ENCODE measurements at places on chromosomes 11 and 22. TPM values are rescaled to one million over a fixed set of nuclear protein-coding genes. Genes with fewer than 3 reads are reported as not detected.

The OVOL1 gene
- total RNA-seq, result not detected

The RAG2 gene
- not detected for total RNA-seq

The PATE2 gene
- total RNA-seq, result not detected

The FREY1 gene
- total RNA-seq, result 3.4 TPM

The KCNQ1OT1 gene
- 0.21 TPM for total RNA-seq

The ART1 gene
- total RNA-seq, result not detected

The TMEM121B gene
- total RNA-seq, result 0.08 TPM

GRCh38 chr11:69721106-69721505 is 17.3 kb upstream of the FGF19 start:
- no peak for DNase-seq

DNA sequence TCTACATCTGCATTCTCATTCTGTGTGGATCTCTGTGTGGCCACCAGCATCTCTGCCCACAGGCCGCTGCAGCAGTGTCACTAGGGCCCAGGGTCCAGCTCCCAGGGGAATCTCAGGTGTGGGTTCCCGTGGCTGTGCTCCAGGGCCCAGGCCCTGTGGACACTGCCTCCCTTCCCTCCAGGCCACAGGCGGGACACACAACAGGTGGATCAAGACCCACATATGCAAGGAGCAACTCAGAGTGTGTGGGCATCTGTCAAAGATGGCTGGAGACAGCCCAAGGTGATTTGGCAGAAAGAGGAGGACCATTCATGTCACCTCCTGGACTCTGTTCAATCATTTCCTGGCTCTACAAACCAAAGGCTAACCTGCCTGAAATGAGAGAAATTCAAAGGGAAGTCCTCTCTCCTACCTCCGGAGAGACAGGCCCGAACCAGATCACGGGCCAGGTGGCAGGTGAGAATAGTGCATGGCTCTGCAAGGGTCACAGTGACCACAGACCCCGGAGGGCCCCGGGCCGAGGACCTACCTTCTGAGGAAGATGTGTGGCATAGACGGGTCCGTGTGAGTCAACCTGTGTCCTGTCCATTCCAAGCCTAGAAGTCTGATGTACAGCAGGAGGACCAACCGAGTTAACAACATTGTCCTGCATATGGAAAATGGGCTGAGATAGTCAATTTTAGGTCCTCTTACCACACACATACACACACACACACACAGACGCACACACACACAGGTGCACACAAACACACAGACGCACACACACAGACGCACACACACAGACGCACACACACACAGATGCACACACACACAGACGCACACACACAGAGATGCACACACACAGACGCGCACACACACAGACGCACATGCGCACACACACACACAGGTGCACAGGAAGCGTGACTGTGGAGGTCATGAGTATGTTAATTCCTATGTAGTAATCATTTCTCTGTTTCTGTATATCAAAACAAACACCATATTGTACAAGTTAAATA is 1068.5 kb downstream of the BRD1 start:
- DNase-seq, result no peak

- DNase-seq, result no peak
These were observed 11.5 kb downstream of the NPTXR start for GRCh38 chr22:38832005-38832978.

DNA sequence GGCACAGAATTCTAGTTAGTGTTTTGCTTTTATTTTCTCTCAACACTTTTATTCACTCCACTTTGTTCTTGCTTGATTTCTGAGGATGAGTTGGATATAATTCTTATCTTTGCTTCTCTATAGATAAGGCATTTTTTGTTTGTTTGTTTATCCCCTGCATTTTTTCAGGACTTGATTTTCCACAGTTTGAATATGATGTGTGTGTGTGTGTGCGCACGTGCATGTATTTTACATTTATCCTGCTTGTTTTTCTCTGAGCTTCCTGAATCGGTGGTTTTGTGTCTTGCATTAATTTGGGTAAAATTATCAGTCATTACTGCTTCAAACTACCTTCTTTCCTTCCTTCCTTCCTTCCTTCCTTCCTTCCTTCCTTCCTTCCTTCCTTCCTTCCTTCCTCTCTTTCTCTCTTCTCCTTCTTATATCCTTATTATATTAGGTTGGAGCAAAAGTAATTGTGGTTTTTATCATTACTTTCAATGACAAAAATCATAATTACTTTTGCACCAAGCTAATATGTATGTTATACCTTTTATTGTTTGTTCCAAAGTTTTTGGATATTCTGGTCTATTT is 679.9 kb upstream of the RAG2 start:
- DNase-seq, result no peak

DNA sequence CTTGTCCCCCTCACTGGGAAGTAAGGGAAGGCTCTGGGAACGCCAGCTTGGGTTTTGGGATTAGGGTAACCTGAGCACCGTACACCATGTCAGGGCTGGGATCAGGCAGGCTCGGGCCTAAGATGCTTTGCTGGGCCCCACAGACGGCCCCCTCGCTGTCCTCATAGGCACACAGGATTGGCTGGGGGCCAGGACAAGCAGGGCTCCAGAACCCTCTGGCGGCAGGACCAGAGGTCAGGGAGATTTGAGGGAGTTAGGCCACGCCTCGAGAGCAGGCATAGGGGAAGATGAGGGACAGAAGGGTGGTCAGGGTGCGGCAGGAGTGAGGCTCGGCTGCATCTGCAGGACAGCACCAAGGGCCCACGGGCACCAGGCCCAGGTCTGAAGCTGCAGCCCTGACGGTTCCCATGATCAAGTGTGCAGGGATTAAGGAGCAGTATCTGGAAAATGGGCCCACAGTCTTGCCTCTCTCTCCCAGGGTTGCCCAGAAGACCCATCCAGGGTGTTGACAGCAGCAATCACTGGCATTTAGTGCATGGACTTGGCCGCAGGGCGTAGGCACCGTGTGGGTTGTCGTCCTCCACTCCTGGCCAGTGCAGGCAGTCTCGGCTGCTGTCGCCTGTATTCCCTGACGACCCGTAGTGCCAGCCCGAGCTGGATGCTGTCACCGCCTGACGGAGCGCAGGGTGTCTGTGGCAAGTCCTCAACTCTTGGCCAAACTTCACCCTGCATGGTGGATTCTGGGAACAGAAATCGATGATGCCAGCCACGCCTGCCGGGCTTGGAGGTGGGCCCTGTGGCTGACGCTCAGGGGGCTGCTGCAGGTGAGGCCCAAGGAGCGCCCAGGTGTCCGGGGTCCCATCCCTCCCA is 15.7 kb upstream of the GNB1L start:
- DNase-seq, result no peak

DNA sequence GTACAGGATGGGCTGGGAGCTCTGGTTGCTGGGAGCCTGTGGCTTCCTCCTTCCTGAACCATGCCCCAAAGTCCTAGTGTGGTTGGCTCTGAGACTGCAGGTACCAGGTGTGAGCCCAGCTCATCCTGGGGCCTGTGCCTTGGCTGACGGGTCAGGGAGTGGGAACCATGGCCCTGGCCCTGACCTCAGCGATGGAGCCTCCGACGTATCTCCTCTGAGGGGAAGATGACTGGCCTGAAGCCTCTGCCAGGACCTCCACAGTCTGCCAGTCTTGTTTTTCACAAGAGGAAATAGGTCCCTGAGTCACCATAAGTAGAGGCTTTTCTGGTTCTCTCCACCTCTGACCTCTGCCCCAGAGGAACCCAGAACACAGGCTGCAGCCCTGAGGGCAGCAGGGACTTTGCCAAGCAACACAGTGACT is 3.4 kb downstream of the RCE1 start:
- DNase-seq, result no peak

DNA sequence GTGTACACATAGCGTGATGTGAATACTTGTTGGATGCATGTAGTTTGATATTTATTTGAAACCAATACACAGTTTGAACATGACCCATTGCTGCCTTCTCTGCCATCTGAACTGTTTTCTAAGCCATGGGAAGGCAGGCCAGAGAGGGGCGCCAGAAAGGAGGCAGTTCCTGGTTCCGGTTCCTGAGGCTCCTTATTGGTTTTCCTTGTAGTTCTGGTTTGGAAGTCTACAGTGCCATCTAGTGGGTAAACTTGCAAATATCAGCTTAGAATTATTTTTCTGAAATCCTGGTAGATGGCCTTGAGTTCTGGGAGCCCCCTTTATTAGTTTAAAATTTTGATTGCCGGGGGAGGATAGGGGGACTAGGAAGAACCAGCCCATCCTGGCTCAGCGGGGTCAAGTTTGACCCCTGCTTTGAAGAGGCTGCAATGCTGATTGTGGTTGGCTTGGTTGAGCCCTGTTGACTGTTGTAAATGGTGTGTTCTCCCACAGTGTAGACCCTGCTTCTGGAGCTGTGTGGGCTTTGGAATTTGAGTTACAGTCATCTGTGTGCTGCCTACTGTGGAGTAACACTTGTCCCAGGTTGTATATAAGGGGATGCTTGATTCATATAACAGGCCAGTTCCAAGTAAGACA is 48.4 kb downstream of the GRAMD1B start:
- no peak for DNase-seq

DNA sequence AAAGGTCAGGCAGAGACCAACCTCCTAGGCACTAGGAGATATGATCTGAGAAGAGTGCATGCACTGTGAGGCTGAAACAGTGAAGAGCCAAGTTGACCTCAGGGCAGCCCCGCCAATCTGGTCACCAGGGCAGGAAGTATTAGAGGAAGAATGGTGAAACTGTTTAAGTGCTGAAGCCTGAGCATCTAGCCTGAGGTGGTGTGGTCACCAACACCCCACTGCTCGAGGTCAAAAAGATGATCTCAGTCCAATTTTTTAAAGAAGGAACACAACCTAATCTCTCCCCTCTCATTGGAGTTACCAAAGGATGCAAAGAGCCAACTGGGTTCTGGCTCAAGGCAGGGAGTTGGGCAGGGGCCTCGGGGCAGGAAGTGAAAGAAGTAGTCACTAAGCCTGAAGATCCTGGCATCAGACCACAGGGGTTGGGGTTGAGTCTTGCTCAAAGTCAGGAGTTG is 4.0 kb downstream of the APBB1 start:
- DNase-seq, result no peak

- DNase-seq, result no peak
These were observed 70.3 kb downstream of the INSC start for GRCh38 chr11:15185021-15185420.

DNA sequence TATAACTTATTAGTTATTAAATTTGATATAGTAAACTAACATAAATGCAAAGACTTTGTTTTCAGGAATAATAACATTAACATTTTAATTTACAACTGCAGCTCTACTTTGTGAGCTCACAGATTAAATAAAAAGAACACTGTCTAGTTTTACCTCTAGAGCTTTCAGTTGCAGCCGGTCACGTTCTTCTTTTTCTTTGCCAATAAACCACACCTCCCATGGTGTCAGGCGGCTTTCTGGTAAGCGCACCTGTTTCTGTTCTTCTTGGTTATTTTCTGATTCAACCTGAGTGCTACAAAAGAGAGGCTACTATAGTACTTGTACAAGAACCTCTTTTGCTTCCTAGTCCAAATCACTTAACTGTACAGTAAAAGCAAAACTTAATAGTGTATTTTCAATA is 5.8 kb downstream of the CCDC34 start:
- no peak for DNase-seq

DNA sequence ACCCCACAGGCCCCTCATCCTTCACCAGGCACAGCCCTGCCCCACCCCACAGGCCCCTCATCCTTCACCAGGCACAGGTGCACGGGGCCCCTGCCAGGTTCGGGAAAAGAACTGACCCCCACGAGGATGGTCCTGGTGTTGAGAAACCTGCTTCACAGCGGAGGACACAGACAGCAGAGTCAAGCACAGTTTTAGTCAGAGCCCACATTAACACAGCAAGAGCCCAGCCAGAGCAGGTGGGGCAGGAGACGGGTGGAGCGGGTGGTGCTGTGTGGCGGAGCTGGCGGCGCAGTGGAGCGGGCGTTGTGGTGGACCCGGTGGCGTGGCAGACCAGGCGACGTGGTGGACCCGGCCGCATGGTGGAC is 1085.5 kb downstream of the BRD1 start:
- no peak for DNase-seq

DNA sequence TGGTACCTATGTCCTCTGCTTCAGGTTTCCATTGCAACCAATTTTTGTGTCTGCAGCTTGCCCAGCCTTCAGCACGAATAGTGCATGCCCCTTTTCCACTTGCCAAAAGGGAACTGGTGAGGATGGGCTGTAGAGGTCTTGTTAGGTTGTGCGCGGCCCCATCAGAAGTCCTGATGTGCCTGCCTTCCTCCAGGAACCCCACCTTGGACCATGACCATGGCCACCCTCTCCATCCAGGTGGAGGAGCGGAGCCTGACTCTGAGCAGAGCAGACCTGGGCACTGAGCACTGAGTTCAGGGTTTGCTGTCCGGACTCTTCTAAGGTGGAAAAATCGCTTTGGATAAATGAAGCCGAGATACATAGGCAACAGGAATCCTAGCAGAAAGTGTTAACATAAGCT is 6.9 kb downstream of the GLB1L2 start:
- no peak for DNase-seq

- DNase-seq, result no peak
These were observed 29.0 kb downstream of the TRMU start for GRCh38 chr22:46364341-46365165.

- DNase-seq, result no peak
These were observed 143.4 kb upstream of the ANO3 start for GRCh38 chr11:26188554-26188953.

- DNase-seq, result peak; percentile 52
These were observed at the start of gene ATXN10 for GRCh38 chr22:45671783-45672563. Gene ATXN10, plus strand, starts transcription at chr22:45671834. Its CDS starts 230 bp downstream, at chr22:45672064.

GRCh38 chr11:47943721-47944586 is 36.4 kb upstream of the PTPRJ start:
- DNase-seq, result no peak

DNA sequence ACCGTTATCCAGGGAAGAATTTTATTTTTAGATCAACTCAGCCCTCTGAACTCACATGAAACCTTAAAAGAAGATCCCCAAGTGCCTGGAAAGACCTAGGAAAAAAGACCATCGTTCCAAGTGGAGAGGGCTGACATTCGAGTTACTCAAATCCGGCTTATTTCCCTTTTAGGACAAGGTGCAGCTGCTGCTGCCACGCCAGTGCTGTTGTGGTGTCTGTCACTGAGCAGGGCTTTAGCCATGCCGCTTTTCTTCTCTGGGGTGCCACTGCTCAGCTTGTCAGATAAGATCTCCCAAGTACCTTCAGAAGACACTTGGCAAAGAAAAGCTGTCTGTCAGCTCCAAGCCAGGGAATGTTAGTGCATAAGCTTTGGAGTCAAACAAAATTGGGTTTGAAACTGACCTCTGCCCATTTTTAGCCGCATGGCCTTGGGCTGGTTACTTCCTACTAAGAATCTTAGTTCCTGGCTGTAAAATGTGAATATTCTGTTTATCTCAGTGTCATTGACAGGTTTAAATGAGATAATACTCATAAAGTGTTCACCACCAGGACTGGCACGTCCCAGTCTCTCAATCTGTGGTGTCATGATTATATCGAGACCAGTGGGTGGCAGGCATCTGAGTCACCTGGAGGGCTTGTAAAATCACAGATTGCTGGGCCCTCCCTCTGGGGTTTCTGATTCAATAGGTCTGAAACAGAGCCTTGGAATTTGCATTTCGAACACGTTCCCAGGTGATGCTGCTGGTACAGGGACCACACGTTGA is 117.5 kb downstream of the PKNOX2 start:
- DNase-seq, result no peak
